ENCODE measurements at places on chromosomes 6 and 20.
A peak's percentile ranks its signal among the peaks of the same experiment; 100 is the strongest.

GRCh38 chr6:22313796-22314195, 17.0 kb upstream of the PRL start:
- DNase-seq = no peak

DNA sequence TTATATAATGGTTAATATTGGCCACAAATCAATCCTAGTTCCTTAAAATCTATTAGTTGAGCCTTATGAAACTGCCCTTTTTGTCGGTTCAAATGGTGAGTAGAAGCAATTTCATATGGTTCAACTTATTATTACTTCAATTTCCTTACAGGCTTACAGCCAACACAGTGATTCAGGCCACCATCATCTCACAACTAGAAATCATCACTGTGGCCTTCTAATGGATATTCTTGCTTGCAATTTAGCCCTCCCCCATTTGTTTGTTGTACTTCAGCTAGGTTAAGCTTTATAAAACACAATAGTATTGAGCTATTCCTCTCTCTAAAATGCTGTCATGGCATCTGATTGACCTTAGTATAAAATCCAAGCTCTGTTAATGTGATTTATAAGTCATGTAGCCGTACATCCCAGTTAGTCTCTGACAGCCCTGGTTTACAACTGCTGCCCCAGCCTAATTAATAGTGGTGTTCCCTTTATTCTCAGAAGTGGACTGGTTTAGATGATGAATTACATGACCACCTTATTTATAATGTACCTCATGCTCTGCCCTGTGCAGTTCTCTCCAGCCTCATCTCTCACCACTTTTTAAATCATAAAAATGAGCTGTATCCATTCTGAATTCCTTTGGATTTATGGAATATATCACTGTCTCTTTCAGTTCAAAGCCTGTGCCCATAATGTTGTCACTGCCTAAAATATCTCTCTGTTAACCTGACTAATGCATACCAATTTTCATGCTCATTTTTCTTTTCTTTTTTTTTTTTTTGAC, 36.7 kb downstream of the LAMA2 start:
- no peak for DNase-seq

DNA sequence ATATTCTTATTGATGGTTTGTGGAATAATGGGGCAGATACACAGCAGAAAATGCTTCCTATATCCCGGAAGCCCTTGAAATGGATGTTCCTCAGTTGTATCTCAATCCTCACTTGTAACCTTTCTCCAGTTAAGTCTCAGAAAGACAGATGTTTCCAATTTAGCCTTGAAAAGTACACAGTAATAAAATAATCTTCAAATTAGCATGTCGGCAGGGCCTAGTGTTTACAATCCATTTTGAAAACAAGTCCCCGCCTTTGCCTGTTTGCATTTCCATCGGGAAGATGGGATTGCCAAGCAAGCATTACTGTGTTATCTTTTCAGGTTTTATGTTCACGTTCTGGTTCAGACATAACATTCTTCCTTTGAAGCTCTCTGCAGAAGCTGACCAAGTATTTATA, 41.5 kb downstream of the SNRNP48 start:
- DNase-seq = no peak

DNA sequence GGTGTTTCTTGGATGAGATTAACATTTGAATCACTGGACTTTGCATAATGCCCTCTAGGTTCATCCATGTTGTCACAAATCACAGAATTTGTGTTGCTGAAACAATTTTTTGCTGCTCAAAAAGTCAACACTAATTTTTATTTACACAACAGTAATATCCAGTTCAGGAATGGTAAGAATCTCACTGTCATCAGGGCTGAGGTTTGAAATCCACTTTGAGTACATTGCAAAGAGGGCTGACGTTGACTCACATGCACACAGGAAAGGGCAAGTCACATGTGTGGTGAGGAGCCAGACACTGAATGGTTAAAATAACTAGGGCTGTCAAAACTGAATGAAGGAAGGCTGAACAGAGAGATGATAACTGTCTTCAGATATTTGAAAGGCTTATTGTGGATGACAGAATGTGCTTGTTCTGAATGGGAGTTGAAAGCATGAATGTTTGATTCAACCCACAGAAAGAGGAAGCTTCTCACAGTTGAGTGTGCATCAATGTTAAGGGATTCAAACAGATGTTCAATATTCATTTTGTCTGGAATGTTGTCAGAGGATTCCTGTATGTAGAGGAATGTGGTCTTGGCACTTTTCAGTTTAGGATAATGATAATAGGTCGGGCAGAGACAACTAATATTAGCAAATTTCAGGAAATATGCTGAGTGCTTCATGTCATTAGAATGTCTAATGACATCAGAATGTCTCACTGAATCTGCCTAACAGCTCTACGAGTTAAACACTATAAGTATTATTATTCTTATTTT, 3.6 kb upstream of the ADGRG6 start:
- DNase-seq = no peak

GRCh38 chr6:81792826-81793225, 40.3 kb upstream of the TENT5A start:
- no peak for DNase-seq

GRCh38 chr6:84449220-84449619, 221.8 kb upstream of the CEP162 start:
- no peak for DNase-seq

DNA sequence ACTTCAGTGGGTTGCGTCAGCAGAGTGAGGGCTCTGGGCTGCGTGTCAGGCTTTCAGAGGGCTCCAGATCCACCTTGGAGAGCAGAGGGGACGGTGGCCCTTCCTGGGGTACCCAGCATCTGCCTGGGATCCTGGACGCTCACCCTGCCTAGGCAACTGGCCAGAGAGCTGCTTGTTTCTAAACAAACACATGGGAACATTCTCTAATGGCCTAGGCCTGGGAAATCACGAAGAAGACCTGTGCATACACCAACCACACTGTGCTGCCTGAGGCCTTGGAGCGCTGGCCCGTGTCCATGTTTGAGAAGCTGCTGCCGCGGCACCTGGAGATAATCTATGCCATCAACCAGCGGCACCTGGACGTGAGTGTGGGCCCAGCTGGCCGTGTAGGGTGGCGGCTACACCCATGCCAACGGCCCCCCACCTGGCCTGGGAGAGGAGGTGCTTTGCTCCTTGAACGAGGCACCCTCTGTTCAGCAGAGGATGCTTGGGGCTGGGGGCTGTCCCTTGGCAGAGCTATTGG, 32.2 kb downstream of the PYGB start:
- DNase-seq = no peak

DNA sequence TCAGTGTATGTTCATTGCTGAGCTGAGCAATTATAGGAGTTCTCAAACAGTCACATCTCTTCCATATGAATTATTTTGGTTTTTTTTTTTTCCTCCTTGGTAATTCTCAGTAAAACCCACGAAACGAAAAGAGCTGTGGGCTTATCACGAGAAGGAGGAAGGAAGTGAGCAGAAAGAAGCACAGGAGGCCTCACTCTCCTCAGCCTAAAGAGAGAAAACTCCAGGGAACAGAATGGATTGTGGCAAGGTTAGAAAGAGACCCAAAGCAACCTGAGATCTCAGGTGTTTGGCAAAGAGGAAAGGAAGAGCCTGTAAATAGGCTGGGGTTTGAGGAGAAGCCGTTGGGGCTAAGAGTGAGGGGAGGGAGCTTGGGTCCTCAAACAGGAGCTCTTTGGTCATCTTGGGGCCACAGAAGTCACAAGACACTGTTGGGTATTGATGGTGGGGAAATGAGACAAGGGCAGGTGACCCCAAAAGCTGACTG, 67.8 kb upstream of the CITED2 start:
- no peak for DNase-seq

DNA sequence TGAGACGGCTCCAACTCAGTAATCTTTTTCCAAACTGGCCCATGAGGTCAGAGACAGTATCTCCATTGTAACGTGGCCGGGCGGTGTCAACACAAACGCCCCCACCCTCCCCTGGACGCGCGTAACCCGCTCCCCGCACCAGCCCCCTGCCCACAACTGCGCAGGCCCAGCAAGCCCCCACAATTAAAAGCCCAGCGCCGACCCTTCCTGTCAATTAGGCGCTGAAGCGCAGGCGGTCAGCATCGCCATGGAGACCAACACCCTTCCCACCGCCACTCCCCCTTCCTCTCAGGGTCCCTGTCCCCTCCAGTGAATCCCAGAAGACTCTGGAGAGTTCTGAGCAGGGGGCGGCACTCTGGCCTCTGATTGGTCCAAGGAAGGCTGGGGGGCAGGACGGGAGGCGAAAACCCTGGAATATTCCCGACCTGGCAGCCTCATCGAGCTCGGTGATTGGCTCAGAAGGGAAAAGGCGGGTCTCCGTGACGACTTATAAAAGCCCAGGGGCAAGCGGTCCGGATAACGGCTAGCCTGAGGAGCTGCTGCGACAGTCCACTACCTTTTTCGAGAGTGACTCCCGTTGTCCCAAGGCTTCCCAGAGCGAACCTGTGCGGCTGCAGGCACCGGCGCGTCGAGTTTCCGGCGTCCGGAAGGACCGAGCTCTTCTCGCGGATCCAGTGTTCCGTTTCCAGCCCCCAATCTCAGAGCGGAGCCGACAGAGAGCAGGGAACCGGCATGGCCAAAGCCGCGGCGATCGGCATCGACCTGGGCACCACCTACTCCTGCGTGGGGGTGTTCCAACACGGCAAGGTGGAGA, at the start of the genes HSPA1A and HSPA1L:
Gene HSPA1A (plus strand): TSS at position 519 of the 814 bp plus-strand sequence. CDS start 214 bp downstream, at position 733.
Gene HSPA1L (minus strand): TSS at position 259 of the 814 bp plus-strand sequence. CDS start 3,311 bp downstream, outside the sequence.
- DNase-seq = peak; percentile 72

DNA sequence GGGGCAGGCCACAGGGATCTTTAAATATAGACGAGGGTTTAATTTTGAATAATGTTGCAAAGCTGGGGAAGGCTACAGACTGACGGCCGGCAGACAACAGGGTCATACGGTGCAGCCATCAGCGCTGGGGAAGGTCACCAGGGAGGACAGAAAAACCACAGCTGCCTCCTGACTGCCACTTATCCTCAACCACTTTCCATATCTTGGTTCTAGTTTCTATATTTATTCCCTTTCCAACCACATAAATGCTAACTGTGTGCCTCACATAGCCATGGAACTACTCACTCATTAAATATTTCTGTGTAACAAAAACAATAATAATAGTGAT, 85.7 kb upstream of the AGPAT4 start:
- no peak for DNase-seq

DNA sequence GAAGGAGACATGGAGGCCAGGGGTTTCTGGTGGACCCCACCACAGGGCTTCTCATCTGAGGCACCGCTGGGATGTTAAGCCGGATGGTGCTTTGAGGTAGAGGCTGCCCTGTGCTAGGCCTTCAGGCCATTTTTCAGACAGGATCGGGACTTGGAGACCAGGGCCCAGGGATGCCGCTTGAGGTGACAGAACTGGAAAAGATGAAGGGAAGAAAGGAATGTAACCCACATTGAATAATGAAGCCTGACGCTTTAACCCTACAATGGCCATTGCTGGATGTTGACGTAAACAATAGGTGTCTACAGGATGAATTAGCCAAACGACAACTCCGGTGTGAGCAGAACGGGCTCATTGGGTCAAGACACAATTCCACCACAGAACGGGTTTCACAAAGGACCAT, 62.5 kb downstream of the CEBPB start:
- no peak for DNase-seq

- no peak for DNase-seq
Measured at GRCh38 chr6:83221276-83221675, 28.1 kb downstream of the RWDD2A start.

DNA sequence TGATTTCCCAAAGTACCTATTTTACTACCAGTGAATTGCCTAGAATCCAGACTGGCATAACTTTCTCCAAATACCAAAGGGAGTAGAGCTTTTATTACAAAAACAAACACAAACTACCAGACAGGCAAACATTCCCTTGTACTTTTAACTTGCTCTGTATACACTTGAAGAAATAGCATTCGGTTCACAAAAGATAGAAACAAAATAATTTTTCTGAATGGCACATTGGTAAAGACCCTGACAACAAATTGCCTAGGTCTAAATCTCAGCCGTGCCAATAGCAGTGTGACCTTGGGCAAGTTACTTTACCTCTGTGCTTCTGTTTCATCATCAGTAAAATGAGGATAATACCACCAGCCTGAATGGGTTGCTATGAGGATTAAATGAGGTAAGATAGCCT, 15.9 kb downstream of the ARHGAP18 start:
- DNase-seq = no peak

DNA sequence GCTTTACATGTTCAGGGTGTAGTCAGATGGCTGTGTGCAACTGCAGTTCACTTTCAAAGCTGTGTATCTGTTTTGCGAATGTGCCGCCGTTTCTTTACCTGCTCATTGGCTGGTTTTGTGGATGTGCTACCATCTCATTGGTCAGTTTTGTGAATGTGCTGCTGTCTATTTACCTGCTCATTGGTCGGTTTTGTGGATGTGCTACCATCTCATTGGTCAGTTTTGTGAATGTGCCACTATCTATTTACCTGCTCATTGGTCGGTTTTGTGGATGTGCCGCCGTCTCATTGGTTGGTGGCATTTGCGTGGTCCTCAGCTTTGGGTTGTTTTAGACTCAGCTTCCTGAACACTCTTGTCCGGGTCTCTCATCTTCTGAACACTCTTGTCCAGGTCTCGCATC, 40.5 kb upstream of the BHLHE23 start:
- DNase-seq = no peak

GRCh38 chr20:51888291-51888690, 86.0 kb upstream of the SALL4 start:
- DNase-seq = no peak

DNA sequence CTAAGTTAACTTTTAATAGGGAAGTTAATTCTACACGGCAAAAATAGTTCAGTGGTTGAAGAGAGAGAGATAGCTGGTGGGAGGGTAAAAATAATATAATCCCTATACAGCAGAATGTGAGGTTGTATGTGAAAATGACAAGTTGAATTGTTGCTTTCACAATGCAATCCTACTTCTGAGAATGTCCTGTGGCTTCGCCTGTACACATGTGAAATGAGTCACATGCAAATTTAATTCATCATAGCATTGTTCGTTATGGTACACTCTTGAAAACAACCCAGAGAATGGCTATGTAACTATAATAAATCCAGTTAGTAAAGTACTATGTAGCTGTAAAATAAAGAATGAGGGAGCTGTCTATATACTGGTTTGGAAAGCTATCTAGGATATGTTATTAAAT, 46.0 kb upstream of the HINT3 start:
- DNase-seq = peak; percentile 27

- DNase-seq = no peak
Measured at GRCh38 chr6:99882128-99882702, 111.8 kb downstream of the MCHR2 start.

GRCh38 chr6:139027620-139028182, 844 bp upstream of the ABRACL start:
- peak; percentile 75 for DNase-seq

DNA sequence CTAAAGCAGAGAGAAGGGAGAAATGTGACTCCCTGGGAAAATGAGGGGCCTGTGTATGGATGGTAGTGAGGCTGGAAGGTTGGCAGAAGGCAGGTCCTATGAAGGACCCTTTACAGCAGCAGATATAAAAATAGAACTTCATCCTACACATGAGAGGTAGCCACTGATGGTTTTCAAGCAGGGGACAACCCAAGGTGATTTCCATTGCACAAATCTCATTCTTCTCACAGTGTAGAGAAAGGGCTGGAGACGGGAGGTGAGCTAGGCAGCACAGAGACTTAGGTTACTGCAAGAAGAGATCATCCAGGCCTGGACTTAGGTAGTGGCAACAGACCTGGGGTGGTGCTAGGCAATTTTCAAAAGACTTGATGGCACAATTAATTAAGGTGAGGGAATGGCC, 30.7 kb downstream of the TRAM2 start:
- no peak for DNase-seq

GRCh38 chr6:19269341-19269898, 567.8 kb upstream of the ID4 start:
- no peak for DNase-seq

GRCh38 chr6:167580619-167580911, 246.1 kb upstream of the AFDN start:
- no peak for DNase-seq
